ENCODE measurements at places on chromosomes 6 and 20. TPM values are rescaled to one million over a fixed set of nuclear protein-coding genes. Genes with fewer than 3 reads are reported as not detected.

EPHA7 gene
- total RNA-seq = under 0.01 TPM

TRIM10 gene
- total RNA-seq = 0.13 TPM

OTOR gene
- total RNA-seq = not detected

MTCH1 gene
- 223 TPM for total RNA-seq

SPATA25 gene
- 1.4 TPM for total RNA-seq

WFDC6 gene
- not detected for total RNA-seq

PRDM1 gene
- 0.40 TPM for total RNA-seq

MOCS1 gene
- 11.1 TPM for total RNA-seq

WDR27 gene
- 11.6 TPM for total RNA-seq

IMPG1 gene
- total RNA-seq = not detected

NPBWR2 gene
- total RNA-seq = not detected

PDE7B gene
- total RNA-seq = 31.0 TPM

RSPO3 gene
- total RNA-seq = 0.13 TPM

CD93 gene
- total RNA-seq = 13.4 TPM

GRM1 gene
- total RNA-seq = 0.13 TPM

PRSS16 gene
- total RNA-seq = not detected

RGS17 gene
- 37.3 TPM for total RNA-seq

SLC35D3 gene
- total RNA-seq = not detected

LGSN gene
- total RNA-seq = 0.12 TPM

SCRT2 gene
- total RNA-seq = not detected

HLA-DOA gene
- total RNA-seq = not detected

GMPR gene
- 37.7 TPM for total RNA-seq

CYP39A1 gene
- total RNA-seq = 0.44 TPM

RHAG gene
- not detected for total RNA-seq

PNRC1 gene
- 28.5 TPM for total RNA-seq

GRM4 gene
- under 0.01 TPM for total RNA-seq

TPMT gene
- total RNA-seq = 17.7 TPM

ENPP5 gene
- 0.87 TPM for total RNA-seq

FOXA2 gene
- total RNA-seq = not detected

BMP6 gene
- 5.4 TPM for total RNA-seq

XKR7 gene
- not detected for total RNA-seq

HELZ2 gene
- total RNA-seq = 32.0 TPM

KCNS1 gene
- not detected for total RNA-seq

ARFGEF3 gene
- total RNA-seq = 0.25 TPM
